ENCODE measurements at places on chromosomes 11 and 22. TPM values are rescaled to one million over a fixed set of nuclear protein-coding genes. Genes with fewer than 3 reads are reported as not detected.
A peak's percentile ranks its signal among the peaks of the same experiment; 100 is the strongest.

GRCh38 chr11:78428266-78428636 lies 10.6 kb upstream of the GAB2 start:
- ATAC-seq: no peak

GRCh38 chr11:108825381-108825780 lies 160.5 kb downstream of the DDX10 start:
- no peak for ATAC-seq

Gene TTC38
- total RNA-seq: 20.4 TPM

Gene SLC22A25
- not detected for total RNA-seq

Gene TTC36
- total RNA-seq: 0.38 TPM

DNA sequence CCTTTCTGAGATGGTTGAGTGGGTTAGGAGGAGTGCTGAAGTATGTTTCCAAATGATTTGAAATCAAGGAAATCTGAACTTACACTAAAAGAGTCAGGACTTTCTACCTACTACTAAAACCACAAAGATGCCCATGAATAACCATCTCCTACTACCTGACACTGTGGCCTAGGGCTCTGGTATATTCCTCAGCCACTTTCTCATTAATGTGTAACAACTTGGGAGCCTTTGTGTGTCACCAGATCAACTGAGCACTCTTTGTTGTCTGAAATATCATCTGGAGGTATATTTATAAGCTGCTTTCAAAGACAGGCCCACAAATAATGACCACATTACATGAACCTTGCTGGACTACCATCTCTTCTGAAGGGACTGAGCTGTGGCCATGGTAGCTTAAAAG lies 43.9 kb downstream of the RELT start:
- ATAC-seq: no peak

DNA sequence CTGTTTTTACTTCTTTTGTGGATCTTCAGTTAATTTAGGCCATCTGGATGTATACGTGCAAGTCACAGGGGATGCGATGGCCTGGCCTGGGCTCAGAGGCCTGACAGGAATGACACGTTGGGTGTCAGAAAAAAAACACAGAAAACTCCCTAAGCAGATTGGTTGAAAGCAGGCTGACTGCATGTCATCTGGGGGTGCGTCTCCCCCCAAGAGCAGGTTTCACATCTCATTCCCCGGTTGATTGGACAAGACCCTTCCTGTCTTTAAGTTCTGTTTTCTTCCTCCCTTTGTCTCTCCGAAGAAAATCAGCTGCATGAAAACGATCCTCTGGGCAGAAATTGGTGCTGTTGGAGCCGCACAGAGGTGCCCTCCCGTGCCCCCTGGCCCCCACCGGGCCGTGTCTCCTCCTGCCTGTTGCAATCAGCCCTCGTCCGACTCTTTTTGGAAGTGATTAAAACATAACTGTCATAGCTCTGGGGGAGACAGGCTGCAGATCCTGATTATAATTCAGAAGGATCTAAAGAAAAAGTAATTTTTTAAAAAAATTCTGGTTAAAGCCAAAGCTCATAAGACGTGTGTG lies 71.8 kb upstream of the PARVG start:
- no peak for ATAC-seq

- no peak for ATAC-seq
Measured at GRCh38 chr22:30516731-30517130, 11.2 kb upstream of the SEC14L4 start.

GRCh38 chr11:10461276-10461790 lies 6.3 kb downstream of the AMPD3 start:
- no peak for ATAC-seq

Gene SYCE3
- not detected for total RNA-seq

- no peak for ATAC-seq
Measured at GRCh38 chr11:112017538-112017937, 7.7 kb upstream of the DLAT start.

Gene FOLR2
- total RNA-seq: not detected

- no peak for ATAC-seq
Measured at GRCh38 chr22:34129691-34130486, 209.6 kb upstream of the LARGE1 start.

DNA sequence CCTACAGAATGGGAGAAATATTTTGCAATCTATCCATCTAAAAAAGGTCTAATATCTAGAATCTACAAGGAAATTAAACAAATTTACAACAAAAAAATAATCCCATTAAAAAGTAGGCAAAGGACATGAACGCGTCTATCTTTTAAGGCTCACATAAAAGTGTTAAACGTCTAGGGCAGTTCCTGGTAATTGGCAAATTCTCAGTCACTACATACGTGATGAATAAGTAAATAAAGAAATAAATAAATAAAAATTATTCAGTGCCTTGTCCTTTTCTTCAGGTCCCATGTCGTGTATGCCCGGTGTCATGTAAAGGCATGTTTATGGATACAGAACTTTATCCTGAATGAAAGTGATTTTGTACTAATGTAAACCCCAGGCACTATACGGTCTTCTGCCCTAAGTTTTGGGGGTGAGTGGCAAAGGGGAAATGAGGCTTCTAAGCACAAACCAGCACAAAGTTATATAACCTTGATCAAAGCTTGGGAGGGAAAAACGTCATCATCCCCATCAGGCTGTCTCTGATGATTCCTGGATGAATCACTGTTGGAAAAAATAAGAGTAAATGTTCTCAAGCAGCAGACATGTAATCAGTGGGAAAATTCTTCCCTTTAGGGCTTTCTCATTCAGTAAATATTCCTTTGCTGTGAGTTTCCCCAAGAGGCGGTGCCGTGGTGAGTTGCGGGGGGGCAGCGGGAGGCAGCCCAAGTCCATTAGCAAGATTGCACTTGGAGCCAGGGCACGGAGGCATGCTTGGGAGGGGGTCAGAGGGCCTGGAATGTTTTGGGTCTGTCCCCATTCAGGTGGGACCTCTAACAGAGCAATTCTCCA lies 30.4 kb upstream of the MICAL2 start:
- ATAC-seq: peak; percentile 20

Gene FBLN1
- 63.7 TPM for total RNA-seq

DNA sequence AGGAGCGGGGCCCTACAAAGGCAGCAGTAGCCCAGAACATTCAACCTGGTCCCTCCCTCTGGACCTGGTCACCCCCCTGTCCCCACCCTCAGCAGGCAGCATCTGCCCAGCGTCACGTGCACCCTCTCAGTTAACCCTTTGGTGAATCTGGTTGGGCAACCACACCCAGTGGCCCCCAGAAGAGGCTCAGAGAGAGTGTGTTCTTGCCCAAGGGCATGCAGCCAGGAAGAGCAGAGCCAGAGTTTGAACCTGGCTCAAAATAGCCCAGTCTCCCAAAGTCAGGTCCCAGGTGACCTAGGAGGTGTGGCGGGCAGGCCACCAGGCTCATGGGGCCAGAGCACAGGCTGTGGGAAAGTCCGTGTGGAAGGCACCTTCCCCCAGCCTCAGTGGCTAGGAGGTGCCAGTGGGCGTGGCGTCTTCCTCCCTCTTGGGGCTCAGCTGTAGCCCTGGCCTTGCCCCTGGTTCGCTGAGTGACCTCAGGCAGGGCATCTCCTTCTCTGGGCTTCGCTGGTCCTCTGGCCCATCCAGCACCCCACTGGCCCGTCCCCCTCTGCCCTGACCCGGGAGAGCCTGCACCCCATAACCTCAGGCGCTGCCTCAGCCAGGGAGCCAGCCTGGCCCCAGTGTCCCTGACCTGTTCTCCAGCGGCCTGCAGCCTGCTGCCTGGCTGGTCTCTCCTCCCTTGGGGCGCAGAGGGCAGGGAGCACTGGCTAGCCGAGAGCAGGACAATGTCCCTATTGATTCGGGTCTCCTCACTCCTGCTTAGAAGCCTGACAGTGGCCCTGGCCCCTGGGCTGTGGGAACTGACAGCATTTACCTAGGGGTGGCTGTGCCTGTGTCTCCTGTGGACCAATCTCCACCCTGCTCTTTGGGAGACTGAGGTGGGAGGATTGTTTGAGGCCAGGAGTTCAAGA lies 7.0 kb downstream of the ALDH3B1 start:
- ATAC-seq: no peak

DNA sequence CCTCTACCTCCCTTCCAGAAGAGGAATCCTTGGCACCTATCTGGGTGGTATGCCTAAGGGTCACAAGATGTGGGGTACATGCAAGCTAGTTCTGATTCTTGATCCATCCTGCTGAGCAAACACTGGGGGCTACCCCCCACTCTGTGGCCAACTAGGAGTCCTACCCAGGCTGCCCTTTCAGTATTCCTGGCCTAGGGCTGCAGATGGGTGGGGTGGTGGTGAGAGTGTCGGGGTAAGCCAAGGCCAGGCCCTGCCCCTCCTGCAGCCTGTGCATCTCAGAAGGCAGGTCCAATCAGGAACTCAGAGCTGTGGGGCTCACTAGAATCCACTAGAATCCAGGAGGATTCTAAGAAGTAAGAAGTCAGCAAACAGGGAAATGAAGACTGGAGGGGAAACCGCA lies 10.9 kb downstream of the SSH3 start:
- no peak for ATAC-seq

DNA sequence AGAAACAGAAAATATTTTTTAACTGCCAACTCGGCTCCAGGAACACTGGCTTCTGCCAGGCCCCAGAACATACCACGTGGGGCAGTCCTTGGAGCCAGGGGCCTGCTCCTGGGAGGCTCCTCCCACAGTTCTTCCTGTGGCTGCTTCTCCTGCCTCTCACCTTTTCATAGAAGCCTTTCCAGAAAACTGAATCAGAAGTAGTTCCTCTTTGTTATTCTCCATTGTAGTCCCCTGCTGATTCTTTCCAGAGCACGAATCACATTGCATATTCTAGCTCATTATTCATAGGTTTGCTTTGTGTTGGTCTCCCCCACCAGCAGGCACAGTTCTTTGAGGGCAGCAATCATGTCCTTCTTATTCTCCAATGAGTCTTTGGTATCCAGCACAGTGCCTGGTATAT lies 106.0 kb downstream of the EFCAB6 start:
- ATAC-seq: no peak

GRCh38 chr22:40002935-40003715 lies 8.4 kb downstream of the FAM83F start:
- no peak for ATAC-seq

Gene MS4A4A
- not detected for total RNA-seq
